ENCODE measurements at places on chromosomes 4 and X.

DNA sequence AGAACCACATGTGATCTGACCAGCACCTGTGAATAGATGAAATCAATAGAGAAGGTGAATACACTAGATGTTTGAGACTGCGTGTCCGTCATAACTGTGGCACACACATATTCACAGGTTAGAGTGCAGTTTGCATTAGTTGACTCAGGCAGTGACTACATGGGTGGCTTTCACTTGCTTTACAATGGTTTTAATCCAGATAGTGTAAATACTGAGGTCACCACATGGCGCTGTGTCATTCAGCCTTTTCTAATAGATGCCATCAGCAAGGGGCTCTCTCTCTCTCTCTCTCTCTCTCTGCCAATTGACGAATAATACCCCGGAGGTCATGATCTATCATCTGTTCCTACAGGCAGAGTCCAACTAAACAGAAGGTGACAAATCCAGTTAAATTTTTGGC lies 30.7 kb upstream of the FGF13 start:
- DNase-seq = no peak

- no peak for DNase-seq
Measured at GRCh38 chrX:30340753-30341152, 31.6 kb upstream of the NR0B1 start.

- no peak for DNase-seq
Measured at GRCh38 chr4:15078682-15079642, 76.7 kb downstream of the CPEB2 start.

DNA sequence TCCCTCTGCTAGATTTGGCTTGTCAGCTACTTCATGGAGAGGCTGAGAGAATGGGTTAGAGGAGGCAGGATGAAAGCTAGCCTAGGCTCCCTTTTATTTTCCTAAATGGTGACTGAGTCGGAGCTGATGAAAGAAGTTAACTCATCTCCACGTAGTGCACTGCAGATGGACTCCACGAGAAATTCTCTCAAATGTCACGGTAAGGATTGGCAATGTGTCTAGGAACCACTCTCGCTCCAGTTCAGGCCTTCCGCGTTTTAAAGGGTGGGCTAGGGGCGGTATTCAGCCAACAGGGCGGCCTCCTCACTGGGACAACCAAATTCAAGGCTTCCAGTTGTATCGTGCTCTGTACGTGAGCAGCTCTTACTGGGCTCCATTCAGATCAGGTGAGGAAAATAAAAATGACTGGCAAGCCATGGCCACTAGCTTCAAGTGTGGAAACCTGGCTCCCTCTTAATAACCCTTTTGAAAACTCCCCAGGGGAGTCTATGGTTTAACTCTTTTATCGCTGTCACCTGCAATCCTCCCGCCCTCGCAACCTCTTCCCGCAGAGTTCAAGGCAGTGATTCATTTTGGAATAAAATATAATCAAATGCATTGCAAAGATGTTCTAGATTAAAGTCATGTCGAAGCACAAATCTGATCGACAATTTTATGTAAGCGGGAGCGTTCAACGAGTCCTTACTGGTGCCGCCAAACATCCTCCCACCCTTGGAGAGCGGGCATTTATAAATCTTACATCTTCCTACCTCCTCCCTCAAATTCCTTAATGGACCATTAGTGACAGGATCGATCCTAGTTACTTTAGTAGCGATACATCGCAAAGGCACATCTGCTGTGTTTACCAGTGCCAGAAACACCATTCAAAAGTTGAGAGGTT lies 1.2 kb downstream of the SPOCK3 start:
- DNase-seq = no peak

GRCh38 chr4:56752985-56753384 lies 68.5 kb downstream of the SPINK2 start:
- DNase-seq = no peak

GRCh38 chrX:154349979-154350378 lies 24.5 kb downstream of the FLNA start:
- no peak for DNase-seq

- no peak for DNase-seq
Measured at GRCh38 chr4:72569719-72570235, 756 bp upstream of the ADAMTS3 start.

DNA sequence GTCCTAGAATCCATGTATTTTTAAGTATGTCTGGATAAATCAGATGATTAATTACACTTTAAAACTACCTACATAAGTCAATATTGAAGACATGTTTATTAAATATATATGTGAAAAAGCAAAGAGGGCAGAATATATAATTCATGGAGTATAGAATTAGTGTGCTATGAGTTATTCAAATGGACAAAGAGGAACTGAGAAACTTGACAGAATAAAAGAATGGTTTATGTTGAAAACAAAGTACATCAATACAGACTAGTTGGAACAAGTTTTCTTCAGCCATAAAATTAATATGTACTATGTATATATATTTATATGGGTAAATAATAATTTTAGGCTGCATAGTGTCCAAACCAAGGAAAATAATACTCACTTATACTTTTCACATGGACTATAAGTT lies 173.5 kb downstream of the NPFFR2 start:
- no peak for DNase-seq

DNA sequence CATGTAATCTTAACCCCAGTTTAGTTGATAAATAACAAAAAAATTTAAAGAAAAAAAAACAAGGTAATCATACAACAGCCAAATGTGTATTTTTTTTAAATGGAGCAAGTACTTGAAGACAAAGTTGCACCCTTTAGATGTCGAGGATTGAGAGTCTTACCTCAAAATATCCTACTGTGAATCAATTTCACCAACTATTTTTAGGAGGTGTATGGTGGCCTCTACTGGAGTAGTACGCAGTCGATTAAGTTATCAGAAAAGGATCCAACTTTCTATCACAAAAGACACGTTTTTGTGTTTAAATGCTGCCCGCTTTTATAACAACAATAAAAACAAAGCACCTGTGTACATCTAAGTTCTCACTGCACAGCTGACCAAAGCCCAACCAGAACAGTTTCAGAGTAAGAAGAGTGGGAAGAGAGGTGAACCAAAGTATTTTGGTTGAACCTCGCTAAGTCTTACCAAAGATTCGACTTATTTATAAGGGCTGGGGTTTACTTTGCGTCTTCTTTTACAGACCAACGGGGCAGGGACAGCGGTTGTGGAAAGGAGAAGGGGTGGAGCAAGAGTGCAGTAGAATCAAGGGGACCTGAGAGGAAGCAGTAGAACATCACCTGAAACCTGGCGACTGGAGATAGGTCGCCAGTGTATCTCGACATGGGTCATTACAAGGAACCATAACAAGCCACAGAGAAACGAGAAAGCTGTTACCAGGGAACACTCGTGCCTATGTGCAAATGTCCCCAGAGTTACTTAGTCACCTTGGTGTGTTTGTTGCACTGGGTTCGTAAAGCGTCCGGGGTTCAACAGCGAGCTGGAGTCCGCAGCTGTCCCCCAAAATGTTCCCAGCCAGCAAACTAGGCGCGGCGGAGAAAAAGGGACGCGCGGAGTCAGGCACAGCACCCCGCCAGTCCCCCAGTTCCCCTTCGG lies 1.1 kb downstream of the RPS6KA6 start:
- no peak for DNase-seq

DNA sequence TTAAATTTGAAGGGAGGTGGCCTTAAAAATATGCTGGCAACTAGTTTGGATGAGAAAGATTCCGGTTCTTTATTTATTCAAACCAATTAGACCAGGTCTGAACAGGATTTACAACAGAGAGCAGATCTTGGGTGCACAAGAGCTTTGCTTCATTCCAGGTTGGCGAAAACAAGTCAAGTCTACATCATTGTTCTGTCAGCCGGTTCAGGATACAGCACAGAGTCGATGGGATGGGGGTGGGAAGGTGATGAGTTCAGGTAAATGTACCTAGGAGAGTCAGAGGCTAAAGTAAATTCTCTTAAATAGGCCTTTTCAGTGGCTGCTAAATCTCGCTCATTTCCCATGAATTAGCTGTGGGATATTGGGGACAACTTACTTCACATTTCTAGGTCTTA lies 882 bp upstream of the STIM2 start:
- DNase-seq = no peak

- no peak for DNase-seq
Measured at GRCh38 chr4:1868293-1868692, 2.9 kb upstream of the NSD2 start.

GRCh38 chr4:158760866-158761265 lies 8.0 kb upstream of the FNIP2 start:
- DNase-seq = no peak

- no peak for DNase-seq
Measured at GRCh38 chr4:3111461-3111860, 37.0 kb downstream of the HTT start.

DNA sequence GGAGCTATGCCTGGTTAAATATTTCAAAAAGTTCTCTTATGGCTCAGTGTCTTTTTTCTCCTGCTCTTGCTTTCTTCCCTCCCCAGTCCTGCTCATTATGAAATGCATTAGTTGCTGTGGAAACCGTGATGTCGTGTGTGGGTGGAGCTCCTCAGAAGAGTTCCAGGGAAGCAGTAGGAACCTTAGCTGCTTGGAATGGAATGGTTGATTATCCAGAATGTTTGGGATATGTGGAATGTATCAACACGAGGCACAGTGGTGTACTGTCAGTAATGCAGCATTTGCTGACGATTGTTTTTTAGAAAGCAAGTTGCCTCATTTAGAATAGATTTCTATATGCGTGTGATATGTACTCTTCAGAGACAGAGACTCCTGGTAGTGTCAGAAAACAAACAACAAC lies 333.2 kb downstream of the ARHGAP10 start:
- DNase-seq = peak; percentile 23

- DNase-seq = no peak
Measured at GRCh38 chr4:108405586-108405985, 214.8 kb upstream of the RPL34 start.

- no peak for DNase-seq
Measured at GRCh38 chr4:6576932-6577331, 1.9 kb downstream of the MAN2B2 start.

DNA sequence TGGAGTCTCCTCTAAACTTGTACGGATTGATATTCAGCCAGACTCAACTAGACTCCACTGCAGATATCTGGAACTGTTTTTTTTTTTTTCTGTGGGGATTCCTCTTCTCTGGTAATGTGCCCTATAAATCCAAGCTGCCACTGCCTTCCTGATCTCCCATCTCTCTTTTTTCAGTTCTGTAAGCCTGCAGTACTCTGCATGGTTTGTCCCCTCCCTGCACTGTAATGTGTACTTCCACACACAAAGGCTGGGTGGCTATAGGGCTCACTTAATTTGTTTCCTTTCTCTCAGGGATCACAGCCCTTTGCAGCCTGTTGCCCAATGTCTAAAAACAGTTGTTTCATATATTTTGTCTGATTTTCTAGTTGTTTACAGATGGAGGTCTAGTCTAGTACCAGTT lies 84.7 kb upstream of the RPA4 start:
- no peak for DNase-seq

GRCh38 chr4:146142768-146143167 lies 32.8 kb upstream of the LSM6 start:
- no peak for DNase-seq

- DNase-seq = peak; percentile 9
Measured at GRCh38 chr4:129362691-129363274, 266.8 kb downstream of the C4orf33 start.

GRCh38 chr4:121168446-121169281 lies 4.5 kb upstream of the TNIP3 start:
- no peak for DNase-seq
